ENCODE measurements at places on chromosomes 13 and 19.

- no peak for DNase-seq
These were observed 181.6 kb downstream of the KLF12 start for GRCh38 chr13:73952648-73953047.

DNA sequence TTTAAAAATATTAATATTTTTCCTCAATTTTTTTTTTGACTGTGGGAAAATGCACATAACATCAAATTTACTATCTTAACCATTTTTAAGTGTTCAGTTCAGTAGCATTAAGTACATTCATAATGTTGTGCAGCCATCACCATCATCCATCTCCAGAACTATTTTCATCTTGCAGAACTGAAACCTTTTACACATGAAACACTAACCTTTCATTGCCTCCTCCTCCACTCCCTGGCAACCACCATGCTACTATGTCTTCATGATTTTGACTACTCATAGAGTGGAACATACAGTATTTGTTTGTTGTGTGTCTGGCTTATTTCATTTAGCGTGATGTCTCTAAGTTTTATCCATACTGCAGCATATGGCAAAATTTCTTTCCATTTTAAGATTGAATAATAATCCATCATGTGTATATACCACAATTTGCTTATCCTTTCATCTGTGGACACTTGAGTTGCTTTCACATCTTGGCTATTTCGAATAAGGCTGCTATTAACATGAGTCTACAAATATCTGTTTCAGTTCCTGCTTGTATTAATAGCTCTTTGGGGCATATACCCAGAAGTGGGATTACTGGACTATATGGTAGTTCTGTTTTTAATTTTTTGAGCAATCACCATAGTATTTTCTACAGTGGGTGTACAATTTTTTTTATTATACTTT lies 376.4 kb downstream of the MTUS2 start:
- DNase-seq: no peak

- no peak for DNase-seq
These were observed 70.2 kb downstream of the SOX1 start for GRCh38 chr13:112137144-112137543.

DNA sequence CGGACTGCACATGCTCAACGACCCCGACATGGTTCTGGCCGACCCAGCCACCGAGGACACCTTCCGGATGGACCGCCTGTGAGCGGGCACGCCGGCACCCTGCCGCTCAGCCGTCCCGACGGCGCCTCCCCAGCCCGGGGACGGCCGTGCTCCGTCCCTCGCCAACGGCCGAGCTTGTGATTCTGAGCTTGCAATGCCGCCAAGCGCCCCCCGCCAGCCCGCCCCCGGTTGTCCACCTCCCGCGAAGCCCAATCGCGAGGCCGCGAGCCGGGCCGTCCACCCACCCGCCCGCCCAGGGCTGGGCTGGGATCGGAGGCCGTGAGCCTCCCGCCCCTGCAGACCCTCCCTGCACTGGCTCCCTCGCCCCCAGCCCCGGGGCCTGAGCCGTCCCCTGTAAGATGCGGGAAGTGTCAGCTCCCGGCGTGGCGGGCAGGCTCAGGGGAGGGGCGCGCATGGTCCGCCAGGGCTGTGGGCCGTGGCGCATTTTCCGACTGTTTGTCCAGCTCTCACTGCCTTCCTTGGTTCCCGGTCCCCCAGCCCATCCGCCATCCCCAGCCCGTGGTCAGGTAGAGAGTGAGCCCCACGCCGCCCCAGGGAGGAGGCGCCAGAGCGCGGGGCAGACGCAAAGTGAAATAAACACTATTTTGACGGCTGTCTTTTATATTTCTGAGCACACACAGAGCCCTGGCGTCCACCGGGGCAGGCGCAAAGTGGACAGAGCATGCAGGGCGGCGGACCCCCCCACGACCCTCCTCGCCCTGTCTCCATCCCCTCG lies 13.6 kb downstream of the COMP start:
- no peak for DNase-seq

GRCh38 chr19:3151563-3152418 lies 16.0 kb downstream of the GNA15 start:
- no peak for DNase-seq

DNA sequence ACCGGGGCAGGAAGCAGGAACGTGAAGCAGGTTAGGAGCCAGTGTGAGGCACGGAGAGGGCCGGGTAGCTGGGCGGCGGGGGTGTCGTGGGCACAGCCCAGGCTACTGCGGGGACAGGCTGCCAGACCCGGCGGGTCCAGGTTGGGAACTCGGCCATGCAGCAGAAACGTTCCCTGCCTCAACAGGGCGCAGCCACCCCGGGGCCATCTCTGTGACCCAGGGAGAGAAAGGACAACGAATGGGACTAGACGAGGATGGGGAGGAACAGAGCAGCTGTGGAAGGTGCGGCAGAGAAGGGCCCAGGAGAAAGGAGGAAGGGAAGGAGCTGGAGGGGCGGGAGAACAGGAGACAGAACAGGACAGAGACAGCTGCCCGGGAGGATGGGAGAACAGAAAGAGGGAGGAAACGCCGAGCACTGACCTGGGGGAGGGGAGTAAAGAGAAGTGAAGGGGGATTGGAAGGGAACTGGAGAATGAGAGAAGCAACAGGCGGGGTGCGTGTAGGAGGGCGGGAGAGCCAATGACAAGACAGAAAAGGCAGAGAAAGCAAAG lies 12.9 kb upstream of the GARIN5A start:
- no peak for DNase-seq

- no peak for DNase-seq
These were observed 424.5 kb downstream of the ITGBL1 start for GRCh38 chr13:101876951-101877350.

GRCh38 chr19:41431426-41432386 lies 4.5 kb upstream of the B3GNT8 start:
- DNase-seq: no peak

- DNase-seq: no peak
These were observed 775.3 kb downstream of the UQCRFS1 start for GRCh38 chr19:28437390-28438346.

DNA sequence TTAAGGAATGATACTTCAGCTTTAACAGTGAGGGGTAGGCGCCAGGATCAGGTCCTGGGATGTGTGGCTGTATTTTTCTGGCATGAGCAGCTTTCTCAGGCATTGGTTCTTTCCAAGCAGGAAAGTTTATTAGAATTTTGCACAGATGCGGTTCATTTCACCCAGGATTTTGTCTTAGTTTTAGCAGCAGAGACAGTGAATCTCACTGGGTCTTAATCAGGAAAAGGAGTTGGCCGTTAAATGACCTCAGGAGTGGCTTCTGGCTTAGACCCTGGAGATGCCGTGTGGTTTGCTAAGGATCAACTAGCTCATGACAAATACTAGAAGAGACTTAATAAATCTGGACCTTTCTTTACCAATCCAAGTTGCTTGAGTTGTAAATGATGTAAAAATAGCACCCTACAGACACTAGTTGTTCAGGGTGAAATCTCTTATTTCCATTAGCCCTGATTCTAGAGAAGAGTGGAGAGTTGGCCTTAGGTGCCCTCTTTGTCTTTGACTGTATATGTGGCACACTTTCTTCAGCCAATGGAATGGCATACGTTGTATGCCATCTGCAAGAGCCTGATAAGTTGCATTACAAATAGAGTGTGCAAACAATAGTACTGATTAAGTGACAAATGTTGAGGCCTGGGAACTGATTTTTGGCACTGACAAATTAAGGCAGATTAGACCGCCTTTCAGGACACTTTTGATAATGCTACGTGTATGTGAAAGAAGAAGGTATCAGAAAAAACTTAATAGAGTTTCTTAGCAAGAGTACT lies 34.0 kb downstream of the LRCH1 start:
- DNase-seq: no peak

DNA sequence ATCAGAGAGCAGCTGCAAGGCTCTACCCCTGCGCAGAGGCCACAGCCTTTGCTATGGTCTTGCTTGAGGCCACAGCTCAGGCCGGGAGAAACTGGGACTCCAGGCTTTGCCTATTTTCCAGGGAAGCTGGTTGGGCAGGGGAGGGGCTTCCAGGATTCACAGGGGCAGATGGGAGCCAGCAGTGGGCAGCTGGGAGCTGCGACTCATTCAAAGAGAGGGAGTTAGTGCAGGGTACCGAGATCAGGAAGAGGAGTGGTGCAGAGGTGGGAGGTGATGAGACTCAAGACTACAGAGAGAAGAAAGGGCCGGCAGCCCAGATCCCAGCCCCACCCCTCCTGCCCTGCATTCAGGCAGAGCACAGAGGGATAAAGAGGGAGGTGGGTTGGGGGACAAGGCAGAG lies 12.1 kb downstream of the ADGRE5 start:
- DNase-seq: no peak

- DNase-seq: no peak
These were observed 126.8 kb upstream of the RNF113B start for GRCh38 chr13:98303858-98304257.

- DNase-seq: no peak
These were observed 6.8 kb upstream of the NECTIN2 start for GRCh38 chr19:44839276-44839675.

GRCh38 chr19:38209671-38210457 lies 14.2 kb downstream of the DPF1 start:
- peak; percentile 19 for DNase-seq

DNA sequence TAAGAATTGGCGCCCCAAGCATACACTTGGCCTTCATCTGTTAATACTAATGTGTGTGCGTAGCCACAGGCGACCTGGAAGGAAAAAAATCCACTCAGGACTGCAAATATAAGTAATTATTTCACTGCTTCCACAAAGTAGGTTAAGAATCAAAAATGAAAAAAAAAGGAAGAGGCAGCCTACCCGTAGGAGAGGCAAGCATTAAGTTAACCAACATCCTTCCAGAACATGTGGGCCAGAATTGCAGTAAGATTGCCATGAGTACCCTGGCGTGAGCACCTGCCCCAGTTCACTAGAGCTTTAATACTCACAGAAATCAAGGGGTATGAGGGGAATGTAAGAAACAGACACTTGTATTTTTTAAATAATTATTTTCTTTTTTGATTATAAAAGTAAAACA lies 22.2 kb downstream of the RCBTB2 start:
- DNase-seq: no peak

GRCh38 chr19:10760273-10760944 lies 42.5 kb downstream of the DNM2 start:
- DNase-seq: no peak

GRCh38 chr19:3613818-3614661 lies 7.4 kb upstream of the TBXA2R start:
- no peak for DNase-seq

GRCh38 chr19:21604351-21604926 lies 99.0 kb downstream of the ZNF429 start:
- no peak for DNase-seq

DNA sequence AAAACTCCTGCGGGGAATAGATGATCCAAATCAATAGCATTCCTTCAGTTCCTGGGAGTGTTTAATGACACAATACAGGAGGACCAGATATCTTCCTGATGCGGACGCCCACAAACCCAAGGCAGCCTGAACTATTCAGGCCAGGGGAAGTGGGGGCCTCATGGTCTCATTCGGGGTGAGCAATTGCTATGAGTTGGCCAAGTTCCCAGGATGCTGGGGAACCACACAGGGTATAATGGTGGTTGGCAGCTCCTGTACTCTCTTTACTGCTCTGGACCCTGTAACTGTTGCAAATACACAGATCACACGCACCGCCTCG lies 401.2 kb downstream of the IRS2 start:
- no peak for DNase-seq

GRCh38 chr19:13008926-13009787 lies 13.9 kb downstream of the NFIX start:
- DNase-seq: no peak

DNA sequence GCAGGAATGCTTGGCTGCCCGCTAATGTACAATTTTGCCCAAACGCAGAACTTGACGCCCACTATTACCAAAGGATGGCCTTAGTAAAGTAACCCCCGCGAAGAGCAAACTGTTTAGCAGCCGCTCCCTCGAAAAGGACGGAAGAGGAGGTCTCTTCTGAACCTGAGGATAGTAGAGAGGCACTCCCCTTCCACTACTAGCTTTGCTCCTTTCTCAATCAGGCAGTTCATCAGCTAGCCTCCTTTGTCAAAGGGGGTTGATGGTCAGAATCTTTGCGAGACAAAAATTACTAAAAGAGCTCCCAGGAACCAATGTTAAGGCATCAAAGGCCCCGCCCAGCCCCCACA lies 534 bp downstream of the CAB39L start:
- no peak for DNase-seq

DNA sequence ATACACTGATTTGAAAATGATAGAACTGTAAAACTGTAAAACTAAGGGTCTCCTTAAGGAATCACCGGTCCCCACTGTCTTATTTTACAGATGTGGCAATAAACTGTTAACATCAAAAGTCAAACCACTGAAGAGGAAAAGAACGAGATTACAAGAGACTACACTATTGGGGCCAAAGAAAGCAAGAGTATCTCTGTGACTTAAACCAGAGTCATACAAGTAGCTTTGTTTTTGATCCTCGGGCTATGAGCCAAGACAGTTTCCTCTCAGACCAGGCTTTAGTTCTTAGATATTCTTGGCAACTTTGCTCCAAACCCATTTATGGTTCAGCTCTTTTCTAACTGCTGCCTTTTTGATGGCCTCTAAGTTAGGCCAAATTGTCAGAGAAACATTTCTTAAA lies 113.8 kb downstream of the TBC1D4 start:
- no peak for DNase-seq

DNA sequence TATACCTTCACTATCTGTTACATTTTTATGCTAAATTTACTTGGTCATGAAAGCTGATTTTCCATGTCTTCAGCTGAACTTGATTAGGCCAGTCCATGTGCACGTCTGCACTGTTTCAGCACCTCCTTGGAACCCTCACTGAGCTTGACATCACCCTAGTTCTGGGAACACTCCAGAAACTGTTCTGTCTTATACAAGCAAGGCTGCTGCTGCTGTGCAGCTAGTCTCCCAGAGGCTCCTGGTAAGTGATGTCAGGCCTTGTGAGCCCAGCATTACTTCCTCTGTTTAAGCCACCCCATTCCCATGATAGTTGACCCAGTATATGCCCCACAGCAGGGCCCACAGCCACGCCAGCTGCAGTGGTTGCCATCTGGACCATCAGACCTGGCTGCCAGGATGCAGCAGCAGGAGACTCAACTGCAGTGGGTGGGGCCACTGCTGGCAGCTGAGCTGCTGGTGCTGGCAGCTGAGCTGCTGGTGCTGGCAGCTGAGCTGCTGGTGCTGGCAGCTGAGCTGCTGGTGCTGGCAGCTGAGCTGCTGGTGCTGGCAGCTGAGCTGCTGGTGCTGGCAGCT lies 90.5 kb upstream of the AKAP11 start:
- no peak for DNase-seq

DNA sequence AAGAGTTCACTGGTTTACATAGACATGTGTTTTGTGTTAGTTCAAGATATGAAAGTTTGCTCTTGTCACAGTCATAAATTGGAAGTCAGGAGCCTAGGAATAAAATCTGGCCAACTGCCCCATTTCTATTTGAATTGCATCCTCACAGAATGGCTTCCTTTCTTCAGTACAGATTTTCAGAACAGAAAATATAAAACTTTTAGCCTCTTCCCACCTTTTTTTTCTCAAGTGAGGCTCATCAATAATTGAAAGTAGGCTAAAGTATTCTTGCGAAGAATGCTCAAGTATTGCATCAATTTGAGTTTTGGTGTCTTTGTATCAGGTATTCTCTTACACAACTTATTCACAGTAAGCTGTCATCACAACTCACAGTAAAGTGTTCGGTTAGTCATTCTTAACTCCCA lies 802.7 kb downstream of the PCDH9 start:
- no peak for DNase-seq

Measured in NCI-H187 (cell line).